ENCODE measurements at places on chromosomes 1 and 21.

DNA sequence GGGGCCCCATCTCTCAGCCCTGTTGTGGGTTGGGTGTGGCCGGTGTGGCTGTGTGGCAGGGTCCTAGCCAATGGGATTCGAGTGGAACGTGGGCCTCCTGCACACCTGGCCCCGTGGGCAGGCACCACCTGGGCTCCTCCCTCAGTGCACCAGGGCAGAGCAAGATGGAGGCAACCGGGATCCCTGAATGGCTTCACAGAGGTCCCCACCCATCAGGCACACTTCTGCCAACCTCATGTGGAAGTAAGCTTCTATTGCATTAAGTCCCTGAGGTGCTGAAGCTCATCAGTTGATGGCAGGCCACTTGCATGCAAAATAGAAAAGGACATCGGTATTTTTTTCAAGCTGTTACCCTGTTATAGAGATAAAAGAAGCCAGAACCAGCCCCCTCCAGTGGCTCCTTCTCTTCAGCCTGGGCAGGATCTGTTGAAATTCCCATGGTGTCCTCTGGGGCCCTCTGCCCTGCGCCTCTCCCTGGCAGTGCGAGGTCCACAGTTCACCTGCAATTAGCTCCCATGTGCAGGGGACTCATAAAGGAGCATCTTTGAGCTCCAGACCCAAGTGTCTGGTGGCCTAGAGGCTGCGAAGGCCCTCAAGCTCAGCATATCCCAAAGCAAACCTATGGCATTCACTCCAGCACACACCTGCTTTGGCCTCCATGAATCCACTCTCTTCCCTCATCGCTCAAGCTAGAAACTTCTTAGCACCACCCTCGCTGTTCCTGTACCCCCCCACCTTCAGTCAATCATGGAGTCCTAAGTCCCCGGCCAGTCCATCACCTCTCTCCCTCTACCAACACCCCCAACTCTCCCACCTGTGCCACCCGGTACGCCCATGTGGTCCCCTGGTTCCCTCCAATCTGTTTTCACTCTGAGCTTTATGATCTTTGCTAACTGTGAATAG lies 2.1 kb upstream of the SLC45A1 start:
- no peak for DNase-seq

DNA sequence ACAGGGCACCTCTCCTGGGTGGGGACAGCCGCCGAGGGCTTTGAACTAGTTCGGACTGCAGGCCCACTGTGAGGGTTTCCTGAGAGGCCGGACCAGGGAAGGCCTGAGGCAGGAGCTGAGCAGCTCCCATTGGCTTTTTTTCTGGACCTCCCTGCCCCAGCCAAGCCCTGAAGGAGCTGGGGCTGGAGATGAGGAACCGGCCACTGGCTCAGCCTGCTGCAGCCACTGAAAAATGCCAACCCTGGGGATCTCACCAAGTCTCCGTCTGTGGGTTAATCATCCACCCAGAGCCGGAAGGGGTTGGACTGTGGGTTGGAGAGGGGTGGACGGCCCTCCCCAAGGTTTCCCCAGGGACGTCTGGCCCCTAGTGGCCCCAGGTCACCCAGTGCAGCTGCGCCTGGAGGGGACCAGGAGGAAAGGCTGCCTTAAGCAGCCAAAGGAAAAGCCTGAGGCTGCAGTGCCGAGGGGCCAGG lies 2.5 kb downstream of the VWA1 start:
- no peak for DNase-seq

- DNase-seq: no peak
These were observed 158.4 kb upstream of the BACE2 start for GRCh38 chr21:41009398-41010100.

- DNase-seq: peak; percentile 97
These were observed at the start of gene UBXN11 for GRCh38 chr1:26306290-26307229. Gene UBXN11, minus strand, starts transcription at chr1:26306636. Its CDS starts 3,753 bp downstream, at chr1:26302883.

DNA sequence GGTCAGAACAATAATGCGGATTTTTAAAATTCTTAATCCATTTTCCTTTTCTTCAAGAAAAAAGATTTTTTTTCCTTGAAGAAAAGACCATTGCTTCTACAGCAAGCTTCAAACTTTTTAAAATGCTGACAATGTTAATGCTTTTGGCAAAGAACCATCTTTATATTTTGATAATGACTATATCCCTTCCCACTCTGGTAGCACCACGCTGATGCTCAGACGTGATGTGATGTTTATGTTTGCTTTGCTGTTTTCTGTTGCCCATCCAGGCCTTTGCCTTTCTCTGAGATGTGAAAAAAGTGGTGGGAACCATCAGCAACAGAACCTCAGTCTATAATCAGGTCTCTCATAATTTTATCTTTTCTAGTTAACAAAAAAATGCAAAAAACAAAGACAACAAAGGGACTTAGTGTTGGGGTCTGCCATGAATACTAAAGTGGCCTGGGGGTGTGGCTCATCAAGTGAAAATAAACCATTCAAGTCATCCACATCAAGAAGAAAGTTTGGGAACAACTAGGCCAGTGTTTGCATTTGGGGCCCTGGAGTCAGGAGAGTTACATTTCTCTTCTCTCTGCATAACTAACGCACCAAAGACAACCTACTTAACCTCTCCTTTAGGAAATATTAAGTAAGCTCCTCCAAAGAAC lies 244.6 kb upstream of the DMRTA2 start:
- no peak for DNase-seq

GRCh38 chr1:162964901-162965300 lies 103.9 kb upstream of the CCDC190 start:
- DNase-seq: no peak

DNA sequence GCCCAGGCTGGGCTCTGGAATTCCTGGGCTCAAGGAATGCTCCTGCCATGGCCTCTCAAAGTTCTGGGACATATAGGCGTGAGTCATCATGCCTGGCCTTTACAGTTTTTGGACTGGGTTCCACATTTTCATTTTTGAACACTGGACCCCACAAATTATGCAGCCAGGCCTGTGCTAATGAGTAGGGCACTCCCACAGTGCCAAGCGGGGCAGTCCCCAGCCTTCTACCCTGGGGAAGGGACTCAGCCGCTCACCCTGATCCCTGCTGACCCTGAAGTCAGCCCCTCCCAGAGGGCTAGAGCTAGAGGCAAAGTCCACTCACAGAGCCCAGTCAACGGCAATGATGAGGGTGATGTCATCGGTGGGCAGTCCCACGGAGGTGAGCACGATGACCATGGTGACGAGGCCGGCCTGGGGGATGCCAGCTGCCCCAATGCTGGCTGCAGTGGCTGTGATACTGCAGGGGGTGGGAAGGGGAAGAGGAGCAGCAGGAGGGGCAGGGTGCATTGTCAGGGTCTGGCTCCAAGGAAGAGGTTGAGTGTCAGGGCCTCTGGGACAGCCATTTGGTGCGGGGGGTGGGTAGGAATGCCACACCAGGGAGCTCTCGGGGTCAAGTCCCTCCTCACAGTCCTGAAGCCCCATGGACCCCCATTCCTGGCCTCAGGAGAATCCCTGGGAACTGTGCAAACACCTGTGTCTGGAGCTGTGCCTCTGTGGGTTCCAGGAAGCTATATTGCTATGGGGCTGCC lies 27.6 kb downstream of the PODN start:
- DNase-seq: no peak
